Ovary (tissue), 10 donors: ENCODE measurements at places on chromosomes 1 and 21. TPM values are rescaled to one million over a fixed set of nuclear protein-coding genes. Genes with fewer than 3 reads are reported as not detected.

Gene MAP1LC3C
- 2.0 TPM for polyA plus RNA-seq

Gene ARMH1
- 9.6 TPM for polyA plus RNA-seq

Gene LIN28A
- not detected for polyA plus RNA-seq

Gene RHD
- not detected for polyA plus RNA-seq
